ENCODE measurements at places on chromosomes 11 and 22. TPM values are rescaled to one million over a fixed set of nuclear protein-coding genes. Genes with fewer than 3 reads are reported as not detected.

Gene SLC22A25
- not detected for total RNA-seq

Gene CACNA1I
- 8.7 TPM for total RNA-seq

Gene MOGAT2
- not detected for total RNA-seq

Gene TEX12
- total RNA-seq, result 0.30 TPM

Gene FOLH1
- total RNA-seq, result not detected

Gene MN1
- 0.40 TPM for total RNA-seq

Gene MIAT
- 185 TPM for total RNA-seq

Gene GGTLC2
- not detected for total RNA-seq

Gene TPBGL
- 0.38 TPM for total RNA-seq

DNA sequence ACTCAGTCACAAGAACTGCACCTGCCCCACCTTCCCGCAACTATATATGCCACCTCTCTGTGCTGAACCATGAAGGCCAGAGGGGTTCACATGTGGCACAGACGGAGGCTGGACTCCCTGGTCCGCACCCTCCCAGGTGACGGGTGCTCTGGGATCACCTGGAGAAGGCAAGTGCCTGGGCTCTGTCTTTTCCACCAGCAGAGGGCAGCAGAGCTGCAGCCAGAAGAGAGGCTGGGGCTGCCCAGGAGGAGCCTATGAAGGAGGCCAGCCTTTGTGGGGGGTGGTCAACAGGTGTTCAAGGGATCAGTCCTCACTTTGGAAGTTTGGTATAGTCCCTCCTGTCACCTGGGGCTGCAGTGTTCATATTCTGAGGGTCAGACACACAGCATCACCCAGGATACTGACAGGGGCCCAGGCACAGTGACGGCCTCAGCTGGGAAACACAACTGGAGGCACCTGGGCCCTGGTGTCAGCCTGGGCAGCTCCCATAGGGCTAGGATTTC, 39.2 kb upstream of the IGLL5 start:
- no peak overlapping the region for H3K4me3 ChIP-seq
- no peaks in the 10 kb centered on the region for H3K36me3 ChIP-seq
- DNase-seq, result peak; percentile 74
- H3K27ac ChIP-seq, result no peak overlapping the region

GRCh38 chr11:12109591-12110196, 696 bp upstream of the MICAL2 start:
- peaks cover 10% of the 10 kb centered on the region for H3K36me3 ChIP-seq
- H3K4me1 ChIP-seq, result peaks cover 59% of the 10 kb centered on the region

DNA sequence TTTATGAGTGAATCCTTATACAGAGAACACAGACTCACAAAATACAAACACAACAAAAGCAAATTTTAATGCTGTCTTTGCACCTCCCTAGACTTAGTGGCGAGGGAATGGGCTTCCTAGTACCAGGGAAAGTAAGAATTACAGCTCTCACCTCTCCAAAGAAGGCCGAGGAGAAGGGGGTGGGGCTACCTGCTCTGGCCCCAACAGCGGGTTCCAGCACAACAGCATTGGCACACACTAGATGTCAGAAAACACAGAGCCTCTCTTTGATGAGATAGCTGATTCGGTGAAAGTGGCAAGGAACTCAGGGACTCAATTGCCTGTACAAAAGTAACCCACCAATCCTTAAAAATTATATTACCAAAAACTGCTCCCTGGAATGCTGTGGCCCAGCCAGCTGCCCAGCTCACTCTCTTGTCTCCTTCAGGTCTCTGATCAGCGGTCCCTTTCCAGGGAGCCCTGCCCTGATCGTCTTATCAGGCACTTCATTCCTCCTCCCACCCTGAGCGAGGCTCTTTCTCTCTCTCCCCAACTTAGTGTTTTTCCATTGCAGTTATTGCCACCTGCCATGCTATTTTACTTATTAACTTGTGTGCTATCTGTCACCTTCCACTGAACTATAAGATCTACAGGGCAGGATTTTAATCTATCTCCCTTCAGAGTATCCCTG, 30.7 kb downstream of the SPON1 start:
- H3K4me3 ChIP-seq, result no peak overlapping the region
- no peaks in the 10 kb centered on the region for H3K36me3 ChIP-seq
- DNase-seq, result no peak

DNA sequence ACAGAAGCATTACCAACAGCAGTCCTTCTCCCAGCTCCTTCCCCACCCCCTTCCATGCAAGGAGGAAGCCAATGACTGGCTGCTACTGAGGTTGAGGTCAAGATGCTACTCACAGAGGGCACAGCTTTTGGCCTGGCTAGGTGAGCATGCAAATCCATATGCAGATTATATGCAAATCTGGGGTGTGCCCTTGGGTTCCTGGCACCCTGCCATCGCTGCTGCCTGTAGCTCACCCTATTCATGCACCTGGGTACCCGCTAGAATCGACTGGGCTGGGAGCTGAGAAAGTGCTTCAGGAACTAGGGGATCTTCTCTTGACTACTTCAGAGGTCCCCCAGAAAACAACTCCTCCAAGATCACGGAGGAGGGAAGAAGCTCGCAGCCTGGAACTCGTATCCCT, 4.0 kb downstream of the DSCAML1 start:
- DNase-seq, result no peak
- peaks cover 8% of the 10 kb centered on the region for H3K4me1 ChIP-seq
- no peaks in the 10 kb centered on the region for H3K36me3 ChIP-seq

GRCh38 chr11:70918242-70918641, 334.1 kb downstream of the SHANK2 start:
- H3K4me1 ChIP-seq, result no peaks in the 10 kb centered on the region
- DNase-seq, result no peak
- no peaks in the 10 kb centered on the region for H3K36me3 ChIP-seq
- H3K27ac ChIP-seq, result no peak overlapping the region

DNA sequence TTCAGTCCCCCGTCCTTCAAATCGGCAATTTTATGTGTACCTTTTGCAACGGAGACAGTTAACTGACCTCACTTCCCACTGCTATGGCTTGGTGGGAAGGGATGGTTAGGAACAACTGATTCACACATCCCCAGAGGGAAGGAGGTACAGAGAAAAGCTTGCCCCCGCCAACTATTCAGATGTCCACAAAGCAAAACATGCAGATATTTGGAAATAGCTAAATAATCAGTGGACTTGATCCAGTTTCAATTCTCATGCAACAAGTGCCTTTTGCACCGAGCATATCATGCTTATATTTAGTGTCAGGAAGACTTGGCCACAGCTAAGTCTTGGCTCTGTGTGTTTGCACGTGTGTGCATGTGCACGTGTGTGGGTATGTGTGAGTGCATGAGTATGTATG, 144.6 kb downstream of the SNX19 start:
- H3K36me3 ChIP-seq, result no peaks in the 10 kb centered on the region
- no peak overlapping the region for H3K27ac ChIP-seq
- H3K27me3 ChIP-seq, result peaks cover 5% of the 10 kb centered on the region
- no peak overlapping the region for H3K4me3 ChIP-seq

- H3K36me3 ChIP-seq, result no peaks in the 10 kb centered on the region
- H3K4me3 ChIP-seq, result no peak overlapping the region
- H3K4me1 ChIP-seq, result peaks cover under 1% of the 10 kb centered on the region
- H3K27me3 ChIP-seq, result peaks cover 8% of the 10 kb centered on the region
These were observed 133.5 kb downstream of the RBFOX2 start for GRCh38 chr22:35894937-35895708.

GRCh38 chr11:107598225-107599139, 7.5 kb downstream of the ELMOD1 start:
- no peak overlapping the region for H3K4me3 ChIP-seq
- DNase-seq, result no peak
- no peaks in the 10 kb centered on the region for H3K36me3 ChIP-seq
- no peaks in the 10 kb centered on the region for H3K4me1 ChIP-seq
- peaks cover 64% of the 10 kb centered on the region for H3K27me3 ChIP-seq
- no peak overlapping the region for H3K27ac ChIP-seq

GRCh38 chr11:93123351-93123898, 74.4 kb downstream of the SLC36A4 start:
- DNase-seq, result no peak
- H3K27me3 ChIP-seq, result peaks cover 16% of the 10 kb centered on the region
- no peak overlapping the region for H3K27ac ChIP-seq
- no peak overlapping the region for H3K4me3 ChIP-seq
- H3K4me1 ChIP-seq, result no peaks in the 10 kb centered on the region

DNA sequence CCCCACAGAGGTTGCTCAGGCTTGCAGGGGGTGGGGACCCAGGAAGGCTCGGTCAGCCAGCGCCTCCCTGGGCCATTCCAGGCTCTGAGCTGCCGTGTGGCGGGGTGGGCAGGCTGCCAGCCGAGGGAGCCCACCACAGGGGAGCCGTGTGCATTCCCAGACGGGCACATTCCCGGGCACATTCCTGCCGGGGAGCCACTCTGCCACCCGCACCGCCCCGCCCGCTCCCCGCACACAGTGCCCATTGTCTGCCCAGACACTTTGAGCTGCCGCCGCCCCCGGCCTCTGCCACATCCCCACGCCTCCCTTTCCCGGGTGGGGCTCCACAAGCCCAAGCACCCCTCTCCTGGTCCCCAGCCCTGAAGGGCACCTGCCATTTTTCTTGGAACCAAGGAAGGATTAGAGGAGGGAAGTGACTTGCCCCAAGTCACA, 27.4 kb downstream of the RPL3 start:
- peaks cover 1% of the 10 kb centered on the region for H3K4me1 ChIP-seq
- no peak overlapping the region for H3K27ac ChIP-seq

DNA sequence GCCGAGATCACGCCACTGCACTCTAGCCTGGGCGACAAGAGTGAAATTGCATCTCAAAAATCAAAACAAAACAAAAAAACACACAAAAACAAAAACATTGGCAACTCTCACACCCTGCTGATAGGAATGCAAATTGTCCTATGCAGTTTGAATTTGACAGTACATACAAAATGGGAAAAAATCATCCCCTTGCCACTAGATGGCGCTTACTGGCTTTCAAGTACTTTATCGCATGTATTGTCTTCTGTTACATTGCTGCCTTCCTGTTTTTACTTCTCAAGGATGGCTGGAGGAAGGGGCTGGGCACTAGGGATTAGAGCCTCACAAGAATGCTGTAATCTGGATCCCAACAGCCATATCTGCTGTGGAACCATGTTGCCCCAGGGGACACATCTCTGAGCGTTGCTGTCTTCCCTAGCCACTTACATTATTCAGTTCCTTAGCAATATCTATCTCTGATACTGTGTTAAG, 59.4 kb upstream of the A4GALT start:
- H3K36me3 ChIP-seq, result no peaks in the 10 kb centered on the region
- H3K27ac ChIP-seq, result no peak overlapping the region
- H3K4me1 ChIP-seq, result no peaks in the 10 kb centered on the region
- H3K4me3 ChIP-seq, result no peak overlapping the region
- no peaks in the 10 kb centered on the region for H3K27me3 ChIP-seq

DNA sequence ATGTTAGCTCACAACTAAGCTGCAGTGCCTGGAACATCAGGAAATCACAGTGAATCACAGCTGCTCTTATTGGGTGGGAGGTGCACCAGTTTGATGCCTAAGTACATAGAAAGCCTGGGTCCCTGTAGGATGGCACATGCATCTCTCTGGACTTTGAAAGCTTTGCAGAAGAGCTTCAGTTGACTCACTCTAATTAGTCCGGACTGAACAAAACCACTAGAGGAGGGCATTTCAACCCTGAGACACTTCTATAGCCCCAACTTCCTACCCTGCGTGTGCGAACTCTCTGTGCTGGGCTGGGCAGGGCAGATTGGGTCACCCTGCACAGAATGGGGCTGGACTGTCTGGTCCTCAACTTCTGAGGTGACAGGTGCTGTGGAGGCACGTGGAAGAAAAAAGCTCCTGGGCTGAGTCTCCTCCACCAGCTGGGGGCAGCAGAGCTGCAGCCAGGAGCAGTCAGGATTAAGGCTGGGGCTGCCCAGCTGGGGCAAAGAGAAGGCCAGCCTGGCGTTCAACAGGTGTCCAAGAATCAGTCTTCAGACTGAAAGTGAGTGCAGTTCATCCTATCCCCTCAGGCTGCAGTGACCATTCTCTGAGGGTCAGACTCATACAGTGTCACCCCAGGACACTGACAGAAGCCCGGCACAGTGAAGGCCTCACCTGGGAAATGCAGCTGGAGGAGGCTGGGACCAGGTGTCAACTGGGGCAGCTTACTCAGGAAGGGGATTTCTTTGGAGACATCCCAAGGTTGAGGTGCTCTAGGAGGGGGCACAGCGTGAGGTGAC, 22.1 kb downstream of the GGTLC2 start:
- H3K27ac ChIP-seq, result no peak overlapping the region
- DNase-seq, result peak; percentile 38
- H3K36me3 ChIP-seq, result no peaks in the 10 kb centered on the region
- H3K4me3 ChIP-seq, result no peak overlapping the region
- H3K4me1 ChIP-seq, result no peaks in the 10 kb centered on the region
- peaks cover 12% of the 10 kb centered on the region for H3K27me3 ChIP-seq

DNA sequence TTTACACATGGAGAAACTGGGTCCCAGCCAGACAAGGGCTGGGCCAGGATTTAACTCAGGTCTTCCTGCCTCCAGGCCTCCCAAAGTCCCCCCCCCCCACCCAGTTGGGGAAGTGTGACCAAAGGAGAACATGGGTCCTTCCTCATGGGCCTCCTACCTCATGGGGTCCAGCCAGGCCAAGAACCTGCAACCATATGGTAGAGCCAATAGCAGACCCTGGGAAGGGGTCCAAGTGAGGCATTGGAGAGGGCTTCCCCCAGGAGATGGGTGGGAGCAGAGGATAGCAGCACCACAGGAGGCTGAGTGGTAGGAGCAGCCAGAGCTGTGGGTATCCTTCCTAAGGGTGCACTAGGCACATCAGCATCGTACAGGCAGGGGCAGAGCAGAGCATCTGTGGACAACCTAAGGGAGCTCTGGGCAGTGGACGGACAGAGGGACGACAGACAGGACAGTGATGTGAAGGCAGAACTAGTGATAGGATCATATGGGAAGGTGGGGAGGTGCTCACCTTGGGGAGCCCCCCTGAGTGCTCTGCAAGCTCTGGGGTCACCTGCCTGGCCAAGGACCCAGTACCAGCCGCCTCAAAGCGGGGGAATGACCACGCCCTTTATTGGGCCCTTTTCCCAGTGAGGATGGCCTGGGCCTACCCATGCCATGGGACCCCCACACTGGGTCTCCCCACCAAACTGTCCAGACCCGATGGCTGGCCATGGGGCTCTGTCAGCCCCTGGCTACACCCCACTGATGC, 4.5 kb downstream of the ARVCF start:
- H3K27ac ChIP-seq, result no peak overlapping the region
- H3K4me1 ChIP-seq, result peaks cover 8% of the 10 kb centered on the region
- peaks cover 12% of the 10 kb centered on the region for H3K27me3 ChIP-seq

GRCh38 chr22:27799827-27800249, 1.7 kb downstream of the MN1 start:
- H3K4me1 ChIP-seq, result peaks cover 9% of the 10 kb centered on the region
- no peaks in the 10 kb centered on the region for H3K36me3 ChIP-seq
- no peak for DNase-seq
- no peak overlapping the region for H3K27ac ChIP-seq

GRCh38 chr22:28544431-28544868, 135.2 kb downstream of the TTC28 start:
- no peak for DNase-seq
- H3K4me1 ChIP-seq, result no peaks in the 10 kb centered on the region
- H3K27ac ChIP-seq, result no peak overlapping the region
- no peak overlapping the region for H3K4me3 ChIP-seq

- H3K27ac ChIP-seq, result no peak overlapping the region
- no peaks in the 10 kb centered on the region for H3K36me3 ChIP-seq
- H3K27me3 ChIP-seq, result peaks cover 74% of the 10 kb centered on the region
These were observed 7.8 kb downstream of the SLC5A1 start for GRCh38 chr22:32050678-32051515.

All from activated CD4-positive, alpha-beta memory T cell treated with anti-CD3 and anti-CD28 coated beads, Interleukin-2, amount 10 ng/mL, durations not matched to agents 7 days and 5 days (primary cell).